Cortex of kidney (tissue), 1 donor: ENCODE measurements at places on chromosomes 16 and 17.

GRCh38 chr16:81237942-81238295, 570 bp upstream of the BCO1 start:
- no peak for DNase-seq

DNA sequence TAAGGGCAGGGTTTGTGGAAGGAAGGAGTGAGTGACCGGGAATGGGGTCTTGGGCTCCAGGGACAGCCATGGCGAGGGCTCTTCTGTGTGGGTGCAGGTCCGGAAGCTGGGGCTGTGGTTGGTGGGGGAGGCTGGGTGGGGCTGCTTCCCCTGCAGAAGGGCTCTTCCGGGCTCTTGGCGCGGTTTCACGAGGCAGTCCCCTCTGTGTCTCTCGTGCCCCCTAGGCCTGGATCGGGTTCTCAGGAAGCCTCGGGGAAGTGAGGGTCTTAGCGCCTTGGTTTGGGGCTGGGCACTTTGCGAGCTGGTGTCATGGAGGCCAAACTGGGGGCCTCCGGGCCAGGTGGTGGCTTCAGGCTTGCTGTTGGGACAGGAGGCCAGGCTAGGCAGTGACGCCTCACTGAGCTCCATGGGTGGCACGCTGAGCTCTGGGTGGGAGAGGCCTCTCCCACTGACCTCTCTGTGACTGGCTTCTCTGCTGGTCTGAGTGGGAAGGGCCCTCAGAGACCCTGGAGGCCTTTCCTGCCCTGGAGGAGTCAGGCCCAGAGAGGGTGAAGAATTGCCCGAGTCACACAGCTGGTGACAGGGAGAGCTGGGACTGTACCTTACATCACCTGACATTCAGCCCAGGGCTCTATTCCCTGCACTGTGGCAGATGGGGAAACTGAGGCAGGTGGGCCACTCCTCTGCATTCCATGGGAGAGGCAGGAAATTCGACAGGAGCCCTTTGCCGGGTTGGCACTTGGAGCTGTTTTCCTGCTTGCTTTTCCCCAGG, 8.2 kb downstream of the ADCY7 start:
- DNase-seq, result no peak

- DNase-seq, result no peak
Measured at GRCh38 chr16:31460582-31461002, 1.3 kb downstream of the ARMC5 start.

GRCh38 chr16:57740423-57741071, 5.0 kb downstream of the KATNB1 start:
- DNase-seq, result no peak

GRCh38 chr16:21150375-21151001, at the start of gene DNAH3:
TSS of gene DNAH3 (minus strand) at chr16:21150846. CDS start at chr16:21150319, 527 bp downstream.
- no peak for DNase-seq

- no peak for DNase-seq
Measured at GRCh38 chr17:58531661-58532554, 17.5 kb upstream of the MTMR4 start.

DNA sequence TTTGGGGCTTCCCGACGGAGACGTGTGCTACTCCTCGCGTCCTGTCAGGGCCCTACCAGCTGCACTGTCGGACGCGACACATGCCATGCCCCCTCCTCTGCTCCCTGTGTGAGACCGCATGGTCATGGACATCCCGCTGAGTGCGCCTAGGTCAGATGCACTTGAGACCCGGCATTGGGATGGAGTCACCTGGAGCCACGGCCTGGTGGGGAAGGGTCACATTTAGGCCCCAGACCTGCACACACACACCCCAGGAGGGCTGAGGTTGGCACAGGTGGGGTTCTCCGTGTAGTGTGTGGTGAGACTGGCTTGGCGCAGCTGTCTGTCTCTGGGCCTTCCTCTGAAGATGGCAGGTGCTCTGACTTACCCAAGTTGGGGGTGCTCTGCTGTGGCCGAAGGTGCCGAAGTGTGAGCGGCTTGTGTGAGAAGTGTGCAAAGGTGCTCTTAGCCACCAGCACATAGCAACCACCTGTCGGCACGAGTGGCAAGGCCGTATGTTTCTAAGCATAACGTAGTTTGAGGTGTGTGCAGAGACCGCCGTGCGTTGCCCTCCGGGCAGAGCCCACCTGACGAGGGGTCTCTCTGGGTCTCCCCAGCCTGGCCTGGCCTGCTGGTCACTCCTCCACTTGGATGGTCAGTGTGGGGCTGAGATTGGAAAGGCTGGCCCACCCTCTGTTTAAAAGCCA, 108.6 kb downstream of the BANP start:
- no peak for DNase-seq

DNA sequence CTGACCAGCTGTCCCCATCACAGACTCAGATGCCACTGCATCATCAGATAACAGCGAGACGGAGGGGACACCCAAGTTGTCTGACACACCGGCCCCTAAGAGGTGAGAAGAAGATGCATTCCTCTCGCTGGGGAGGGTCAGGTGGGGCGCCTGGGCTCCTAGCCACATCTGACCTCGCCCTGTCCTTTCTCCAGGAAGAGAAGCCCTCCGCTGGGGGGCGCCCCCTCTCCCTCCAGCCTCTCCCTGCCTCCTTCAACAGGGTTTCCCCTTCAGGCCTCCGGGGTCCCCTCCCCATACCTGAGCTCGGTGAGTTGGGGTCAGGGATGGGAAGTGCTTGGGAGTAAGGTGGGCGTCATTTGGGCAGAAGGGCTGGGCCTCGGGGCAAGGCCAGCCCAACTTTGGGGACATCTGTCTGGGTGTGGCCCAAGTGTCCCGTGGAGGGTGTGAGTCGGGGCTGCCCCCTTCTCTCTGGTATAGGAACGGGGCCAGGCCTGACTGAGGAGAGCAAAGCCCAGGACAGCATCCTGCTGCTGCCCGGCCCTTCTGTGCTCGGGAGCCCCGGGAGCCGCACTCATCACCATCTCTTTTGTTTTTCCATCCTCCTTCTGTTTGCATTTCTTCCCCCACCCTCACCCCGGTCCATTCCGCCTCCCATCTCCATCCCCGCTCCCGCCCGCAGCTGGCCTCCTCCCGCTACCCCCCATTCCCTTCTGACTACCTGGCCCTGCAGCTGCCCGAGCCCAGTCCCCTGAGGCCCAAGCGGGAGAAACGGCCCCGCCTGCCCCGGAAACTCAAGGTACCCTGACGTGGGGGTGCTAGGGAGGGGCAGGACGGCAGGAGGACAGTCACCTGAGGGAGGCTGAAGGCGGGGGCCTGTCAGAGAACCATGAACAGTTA, 4.9 kb downstream of the INO80E start:
- no peak for DNase-seq

DNA sequence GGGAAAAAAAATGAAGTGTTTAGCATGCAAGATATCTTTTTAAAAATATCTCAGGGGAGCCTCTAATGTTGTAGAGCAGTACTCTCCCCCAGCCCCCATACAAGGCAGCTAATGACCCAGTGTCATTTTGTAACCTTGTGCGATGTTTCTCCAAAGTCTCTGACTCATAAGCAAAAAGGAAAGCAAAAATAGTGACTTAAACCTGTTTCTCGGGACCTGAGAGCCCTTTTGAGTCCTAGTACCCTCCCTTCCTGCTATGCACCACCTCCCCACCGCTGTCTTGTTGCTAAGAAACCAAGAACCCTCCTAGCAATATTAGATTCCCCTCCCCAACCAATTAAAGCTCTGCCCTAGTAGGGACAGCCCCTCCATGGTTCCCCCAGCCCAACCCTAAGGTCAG, 2.8 kb downstream of the MYCBPAP start:
- DNase-seq, result no peak

DNA sequence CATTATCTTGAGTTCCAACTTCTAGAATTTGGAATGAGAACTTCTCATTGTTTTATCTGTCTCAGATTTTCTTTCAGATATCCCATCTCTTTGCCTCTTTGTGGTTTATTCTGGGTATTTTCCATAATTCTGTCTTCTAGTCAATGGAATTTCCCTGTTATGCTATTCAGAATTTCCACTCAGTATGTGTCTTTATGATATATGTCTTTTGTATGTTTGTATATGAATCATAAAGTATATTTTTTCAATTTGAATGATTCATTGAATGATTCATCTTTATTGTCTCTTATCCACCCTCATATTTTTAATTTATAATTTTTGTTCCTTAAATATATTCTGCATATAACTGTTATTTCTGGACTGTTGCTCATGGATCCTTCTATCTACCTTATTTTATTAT, 729.7 kb upstream of the GOT2 start:
- no peak for DNase-seq

DNA sequence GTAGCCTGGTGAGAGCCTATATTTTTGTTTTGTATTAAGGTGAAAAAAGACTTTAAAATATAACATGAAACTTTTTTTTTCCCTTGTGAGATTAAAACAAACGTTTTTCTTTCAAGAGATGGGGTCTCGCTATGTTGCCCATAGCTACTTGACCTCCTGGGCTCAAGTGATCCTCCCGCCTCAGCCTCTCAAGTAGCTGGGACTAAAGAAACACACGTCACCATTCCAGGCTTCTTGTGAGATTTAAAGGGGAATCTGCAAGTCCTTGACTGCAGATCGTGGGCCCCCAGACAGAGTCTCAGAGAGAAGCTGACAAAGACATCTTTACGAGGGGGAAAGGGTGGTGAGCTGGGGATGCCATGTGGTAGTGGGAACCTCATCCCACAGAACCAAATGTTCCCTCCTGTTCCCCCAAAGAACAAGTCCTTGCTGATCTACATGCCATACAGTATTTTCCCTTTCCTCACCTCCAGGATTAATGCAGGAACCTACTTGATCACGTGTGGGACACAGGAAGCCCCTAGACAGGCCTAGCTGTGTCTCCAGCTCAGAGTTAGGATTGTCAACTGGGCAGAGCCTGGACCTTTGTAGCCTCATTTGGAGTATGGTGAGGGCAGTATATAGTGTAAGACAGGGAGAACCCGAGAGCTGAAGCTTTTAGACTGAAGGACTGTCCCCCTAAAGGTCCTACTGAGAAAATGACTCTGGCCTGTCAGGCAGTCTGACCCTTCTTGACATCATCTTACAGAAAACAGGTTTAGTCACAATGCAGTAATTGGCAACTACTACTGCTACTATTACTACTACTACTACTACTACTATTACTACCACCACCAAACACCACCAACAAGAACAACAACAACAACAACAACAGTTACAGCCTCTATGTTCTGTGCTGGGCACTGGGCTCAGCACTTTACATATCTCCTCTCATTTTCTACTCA, 4.1 kb downstream of the MAP3K14 start:
- DNase-seq, result no peak

GRCh38 chr17:10155371-10156076, 42.9 kb downstream of the GAS7 start:
- DNase-seq, result no peak

DNA sequence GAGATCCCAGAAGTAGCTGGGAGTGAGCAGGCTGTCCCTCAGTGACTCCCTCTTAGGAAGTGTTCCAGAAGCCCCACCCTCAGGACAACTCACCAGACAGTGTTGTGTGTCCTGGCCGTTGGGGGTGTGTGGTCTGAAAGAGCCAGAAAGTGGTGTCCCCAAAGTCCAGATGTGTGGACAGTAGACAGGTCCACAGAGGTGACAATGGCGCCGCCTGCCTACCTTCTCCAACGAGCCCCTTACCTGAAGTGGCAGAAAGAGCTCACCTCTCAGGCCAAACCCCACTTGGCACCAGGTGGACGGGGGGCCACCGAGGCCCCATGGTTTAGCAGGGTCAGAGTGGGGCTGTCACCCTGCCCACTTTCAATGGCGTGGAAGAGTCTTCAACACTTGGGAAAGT, 19.9 kb downstream of the C17orf100 start:
- no peak for DNase-seq

- no peak for DNase-seq
Measured at GRCh38 chr16:30087181-30087898, 4.4 kb downstream of the TBX6 start.

GRCh38 chr16:14378131-14378551, 251.9 kb downstream of the PARN start:
- no peak for DNase-seq

DNA sequence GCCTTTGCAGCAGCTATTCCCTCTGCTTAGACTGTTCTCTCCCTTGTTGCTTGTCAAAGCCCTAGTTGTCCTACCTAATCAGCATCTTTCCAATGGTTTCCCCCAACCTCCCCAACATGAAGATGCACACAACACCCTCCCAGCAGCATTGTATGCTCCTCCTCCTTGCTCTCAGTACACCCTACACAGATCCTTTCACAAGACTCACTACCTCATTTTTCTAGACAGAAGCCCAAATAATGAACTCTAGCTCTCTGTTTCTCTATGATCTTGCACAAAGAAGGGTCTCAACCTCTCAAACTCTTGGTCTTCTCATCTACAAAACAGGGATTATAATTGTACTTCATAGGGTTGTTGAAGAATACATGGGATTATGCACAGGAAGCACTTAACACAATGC, 19.4 kb downstream of the PSME3IP1 start:
- no peak for DNase-seq

- no peak for DNase-seq
Measured at GRCh38 chr16:2428051-2428783, 1.0 kb upstream of the CCNF start.

- no peak for DNase-seq
Measured at GRCh38 chr17:3921502-3922319, 5.4 kb upstream of the P2RX1 start.

DNA sequence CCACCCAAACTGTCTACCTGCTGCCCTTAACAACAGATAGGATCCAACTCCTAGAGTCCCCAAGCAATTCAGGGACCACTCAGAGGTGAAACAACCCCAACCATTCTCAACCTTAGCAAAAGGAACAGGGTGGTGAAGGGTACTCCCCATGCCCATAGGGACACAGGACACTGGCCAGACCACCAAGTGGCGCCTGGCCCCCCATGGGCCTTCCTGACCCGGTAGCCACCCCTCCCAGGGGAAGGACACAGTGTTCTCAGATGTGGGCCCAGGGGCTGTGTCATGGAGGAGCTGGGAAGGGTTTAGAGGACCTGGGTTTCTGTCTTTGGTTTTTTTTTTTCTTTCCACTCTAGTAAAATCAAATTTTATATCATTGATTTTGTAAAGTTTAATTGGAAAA, 9.7 kb upstream of the SLC25A39 start:
- DNase-seq, result no peak

DNA sequence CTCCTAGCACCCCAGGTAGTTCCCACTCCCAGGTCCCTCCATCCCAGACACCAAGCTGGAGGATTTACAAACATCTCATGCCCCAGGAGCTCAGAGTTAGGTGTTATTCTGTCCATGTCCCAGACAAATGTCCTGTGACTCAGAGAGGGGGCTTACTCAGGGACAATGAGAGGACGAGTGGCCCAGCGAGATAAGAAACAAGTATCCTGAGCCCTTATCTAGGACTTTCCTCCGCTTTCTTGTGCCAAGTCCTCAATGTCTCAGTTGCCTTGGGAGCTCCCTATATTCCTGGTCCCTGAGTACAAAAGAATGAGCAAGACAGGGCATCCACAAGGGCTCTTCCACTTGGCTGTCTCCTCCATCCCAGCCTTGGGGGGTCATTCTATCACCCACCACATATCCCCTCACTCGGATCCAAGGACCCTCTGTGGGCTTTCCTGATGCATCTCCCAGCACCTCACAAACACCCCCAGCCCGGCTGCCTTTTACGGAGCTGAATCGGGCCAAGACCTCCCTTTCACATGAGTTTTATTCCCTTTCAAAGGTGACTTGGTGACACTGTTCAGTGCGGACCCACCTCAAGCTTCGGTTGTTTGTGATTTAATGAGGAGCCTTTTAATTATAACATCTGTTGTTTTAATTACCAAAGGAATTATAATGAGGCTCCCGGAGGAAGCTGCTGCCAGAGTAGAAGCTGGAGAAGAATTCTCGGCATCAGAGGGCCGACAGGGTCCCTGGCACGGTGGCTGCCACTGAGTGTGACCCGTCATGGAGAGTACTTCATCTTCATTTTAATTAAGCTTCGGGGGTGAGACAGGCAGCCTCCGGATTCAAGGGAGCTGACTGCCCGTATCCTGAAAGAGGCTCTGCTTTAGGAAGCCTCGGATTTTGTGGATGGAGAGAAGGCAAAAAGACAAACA, 121.5 kb downstream of the WSCD1 start:
- no peak for DNase-seq
